ENCODE measurements at places on chromosomes 6 and 20. TPM values are rescaled to one million over a fixed set of nuclear protein-coding genes. Genes with fewer than 3 reads are reported as not detected.

Gene KIZ
- 26.6 TPM for total RNA-seq

Gene REM1
- not detected for total RNA-seq

Gene LINC00237
- total RNA-seq = not detected

Gene RWDD1
- 21.9 TPM for total RNA-seq

Gene ECT2L
- not detected for total RNA-seq
